ENCODE measurements at places on chromosomes 1 and 21.
A peak's percentile ranks its signal among the peaks of the same experiment; 100 is the strongest.

DNA sequence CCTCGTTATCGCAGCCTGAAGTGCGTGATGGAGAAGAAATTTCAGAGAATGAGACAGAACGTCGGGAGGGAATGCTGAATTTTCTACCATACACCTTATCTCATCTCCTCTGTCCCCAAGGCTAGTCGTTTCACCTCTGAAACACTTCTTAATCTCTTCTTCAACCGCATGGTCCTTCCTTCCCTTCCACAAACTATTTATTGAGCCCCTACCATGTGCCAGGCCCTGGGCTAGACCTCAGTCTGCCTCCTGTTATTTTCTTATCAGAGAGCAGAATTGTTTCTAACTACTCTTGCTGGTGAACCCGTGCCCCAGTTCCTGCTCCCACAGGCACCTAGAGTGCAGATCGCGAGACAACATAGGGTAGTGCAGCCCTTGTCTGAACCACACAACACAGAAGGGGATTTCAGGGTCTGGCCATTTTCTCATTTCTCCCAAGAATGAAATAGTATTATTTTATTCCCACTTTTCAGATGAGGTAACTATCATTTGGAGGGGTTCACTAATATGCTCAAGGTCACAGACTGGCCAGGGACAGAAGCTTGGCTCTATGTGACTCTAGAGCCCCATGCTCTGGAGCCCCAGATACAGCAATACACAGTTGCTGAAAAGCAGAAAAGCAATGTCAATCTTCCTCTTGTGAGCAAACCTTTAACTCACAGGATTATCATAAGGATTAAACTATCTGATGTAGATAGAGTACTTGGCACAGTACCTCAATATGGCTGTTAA, 598 bp upstream of the ADIPOR1 start:
- no peaks in the 10 kb centered on the region for H3K36me3 ChIP-seq
- no peaks in the 10 kb centered on the region for H3K27me3 ChIP-seq
- peak overlapping the region; percentile 52 for H3K27ac ChIP-seq
- DNase-seq = no peak

- no peak overlapping the region for H3K4me3 ChIP-seq
- H3K4me1 ChIP-seq = no peaks in the 10 kb centered on the region
- H3K27me3 ChIP-seq = no peaks in the 10 kb centered on the region
- no peak overlapping the region for H3K27ac ChIP-seq
Observed at GRCh38 chr1:92274939-92275338, 23.8 kb downstream of the GLMN start.

DNA sequence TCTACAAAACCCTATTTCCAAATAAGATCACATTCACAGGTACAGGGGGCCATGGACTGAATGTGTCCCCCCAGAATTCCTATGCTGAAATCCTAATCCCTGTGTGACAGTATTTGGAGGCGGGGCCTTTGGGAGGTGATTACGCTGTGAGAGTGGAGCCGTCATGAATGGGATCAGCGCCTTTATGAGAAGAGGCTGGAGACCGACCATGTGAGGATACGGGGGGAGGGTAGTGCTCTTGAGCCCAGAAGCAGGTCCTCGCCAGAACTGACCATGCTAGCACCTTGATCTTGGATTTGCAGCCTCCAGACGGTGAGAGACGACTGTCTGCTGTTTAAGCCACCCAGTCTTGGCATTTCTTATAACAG, 23.8 kb upstream of the KIF26B start:
- H3K27me3 ChIP-seq = no peaks in the 10 kb centered on the region
- no peak overlapping the region for H3K4me3 ChIP-seq
- no peaks in the 10 kb centered on the region for H3K36me3 ChIP-seq
- no peak overlapping the region for H3K27ac ChIP-seq

DNA sequence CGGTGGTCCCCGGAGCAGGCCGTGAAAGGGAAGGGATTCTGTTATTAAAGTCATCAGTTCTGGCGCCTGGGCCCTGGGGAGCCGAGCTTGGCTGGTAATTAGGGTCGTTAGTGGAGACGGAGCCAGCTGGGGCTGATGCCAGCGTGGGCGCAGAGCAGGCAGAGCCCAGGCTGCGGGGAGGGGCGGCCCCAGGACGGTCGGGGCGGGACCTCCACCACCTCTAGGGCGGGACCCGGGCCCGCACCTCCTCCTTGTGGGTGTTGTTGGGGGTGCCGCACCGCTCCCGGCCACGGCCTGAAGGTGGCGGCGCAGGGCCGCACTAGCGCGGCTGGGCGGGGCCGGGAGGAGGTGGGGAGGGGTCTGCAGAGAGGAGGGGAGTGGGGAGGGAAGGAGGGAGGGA, 470.6 kb downstream of the PTPRU start:
- no peaks in the 10 kb centered on the region for H3K4me1 ChIP-seq
- H3K27ac ChIP-seq = no peak overlapping the region
- H3K27me3 ChIP-seq = no peaks in the 10 kb centered on the region
- DNase-seq = no peak
- no peak overlapping the region for H3K4me3 ChIP-seq

DNA sequence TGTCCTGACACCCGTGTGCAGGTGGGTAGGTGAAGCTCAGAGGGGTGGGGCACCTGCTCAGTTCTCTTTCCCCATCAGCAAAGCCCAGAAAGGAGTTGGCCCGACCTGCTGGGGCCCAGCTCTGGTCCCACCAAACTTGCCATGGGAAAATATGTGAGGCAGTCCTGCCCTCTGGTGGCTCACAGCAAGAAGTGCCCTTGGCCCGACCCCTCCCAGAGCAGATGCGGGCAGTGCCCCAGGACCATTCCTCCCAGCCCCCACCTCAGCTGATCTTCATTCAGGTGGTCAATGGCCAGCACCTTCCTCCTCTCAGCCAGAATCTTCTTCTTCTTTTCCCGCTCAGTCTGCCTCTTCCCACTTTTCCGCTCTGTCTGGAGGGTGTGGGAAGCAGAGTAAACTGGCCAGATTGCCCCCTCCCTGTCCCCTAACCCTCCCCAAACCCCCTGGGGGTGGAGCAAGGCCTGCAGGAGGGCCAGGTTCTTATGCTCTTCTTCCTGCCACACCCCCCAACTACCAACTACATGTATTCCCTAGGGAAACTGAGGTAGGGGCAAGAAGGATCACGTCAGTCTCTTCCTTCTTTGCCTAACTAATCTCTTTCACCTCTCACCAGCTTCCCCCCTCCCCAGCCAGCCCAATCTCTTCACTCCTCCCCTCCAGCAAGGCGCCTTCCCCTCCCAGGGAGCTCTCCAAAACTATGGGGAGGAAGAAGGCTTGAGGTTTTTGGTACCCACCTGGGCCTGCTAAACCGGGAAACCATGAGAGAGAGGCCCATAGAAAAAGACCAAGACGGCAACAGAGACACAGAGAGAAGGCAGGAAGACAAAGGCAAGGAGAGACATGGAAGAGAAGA, 15.6 kb downstream of the TNNT2 start:
- peak; percentile 28 for DNase-seq
- H3K36me3 ChIP-seq = no peaks in the 10 kb centered on the region
- no peaks in the 10 kb centered on the region for H3K4me1 ChIP-seq
- peaks cover 34% of the 10 kb centered on the region for H3K27me3 ChIP-seq

GRCh38 chr21:38503583-38503982, 5.3 kb upstream of the ERG start:
- H3K36me3 ChIP-seq = no peaks in the 10 kb centered on the region
- H3K4me1 ChIP-seq = peaks cover 17% of the 10 kb centered on the region
- no peak overlapping the region for H3K4me3 ChIP-seq
- DNase-seq = no peak

GRCh38 chr1:109478806-109479205, 4.9 kb upstream of the ATXN7L2 start:
- no peak for DNase-seq
- H3K27me3 ChIP-seq = peaks cover 33% of the 10 kb centered on the region
- H3K4me3 ChIP-seq = no peak overlapping the region
- peaks cover 6% of the 10 kb centered on the region for H3K4me1 ChIP-seq

DNA sequence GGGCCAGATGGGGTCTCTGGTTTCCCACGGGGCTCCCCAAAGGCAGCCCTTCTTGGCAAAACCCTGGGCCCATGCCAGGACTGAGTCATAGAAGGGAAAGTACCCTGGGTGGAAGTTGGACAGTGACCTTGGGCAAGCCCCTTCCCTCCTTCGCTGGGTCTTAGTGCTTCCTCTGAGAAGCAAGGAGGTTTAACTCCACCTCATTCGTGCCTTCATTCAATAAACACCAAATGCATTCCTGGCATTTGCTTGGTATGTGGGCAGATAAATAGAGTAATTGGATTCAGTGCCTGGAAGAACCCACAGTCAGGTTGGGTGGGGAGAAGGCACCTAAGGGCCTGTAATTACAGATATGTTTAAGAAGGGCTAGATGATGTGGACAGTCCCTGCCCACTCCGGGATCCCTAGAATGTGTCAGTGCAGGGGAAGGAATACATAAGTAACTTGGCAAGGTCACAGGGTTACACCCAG, 36.3 kb upstream of the CITED4 start:
- H3K4me1 ChIP-seq = peaks cover 33% of the 10 kb centered on the region
- no peaks in the 10 kb centered on the region for H3K36me3 ChIP-seq
- H3K27me3 ChIP-seq = 0 out of 3 replicates have a peak, but pooled peaks cover 2% of the 10 kb centered on the region
- no peak for DNase-seq
- H3K27ac ChIP-seq = no peak overlapping the region

DNA sequence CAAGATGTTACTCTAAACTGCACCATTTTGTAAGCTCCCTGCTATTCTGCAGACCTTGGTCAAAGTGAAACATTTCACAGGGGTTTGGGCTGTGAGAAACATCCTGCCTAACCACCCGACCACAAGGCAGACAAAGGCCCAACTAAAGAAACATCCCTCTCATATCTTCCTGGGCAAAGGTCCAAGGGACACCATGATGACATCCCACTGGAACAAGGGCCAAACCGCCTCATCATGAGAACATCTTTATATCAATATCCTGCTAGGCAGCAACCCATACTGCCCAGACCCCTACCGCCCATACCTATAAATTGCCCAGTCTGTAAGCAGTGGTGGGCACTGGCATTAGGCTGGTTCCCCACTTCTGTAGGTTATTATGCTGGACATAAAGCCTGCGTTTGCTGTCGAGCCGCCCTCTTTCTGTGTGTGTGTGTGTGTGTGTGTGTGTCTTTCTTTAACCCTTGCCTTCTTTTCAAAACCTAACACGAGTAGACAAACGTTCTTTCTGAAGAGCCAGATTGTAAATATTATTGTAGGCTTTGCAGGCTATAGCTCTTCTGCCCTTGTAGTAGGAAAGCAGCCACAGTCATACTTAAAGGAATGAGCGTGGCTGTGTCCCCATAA, 1.0 kb upstream of the PPIE start:
- no peaks in the 10 kb centered on the region for H3K36me3 ChIP-seq
- no peak overlapping the region for H3K27ac ChIP-seq
- peak; percentile 70 for DNase-seq
- H3K27me3 ChIP-seq = no peaks in the 10 kb centered on the region
- peaks cover 31% of the 10 kb centered on the region for H3K4me1 ChIP-seq

- no peak overlapping the region for H3K27ac ChIP-seq
- no peaks in the 10 kb centered on the region for H3K4me1 ChIP-seq
- no peak for DNase-seq
- H3K4me3 ChIP-seq = no peak overlapping the region
Observed at GRCh38 chr1:22694172-22694571, 16.5 kb upstream of the EPHB2 start.

- no peaks in the 10 kb centered on the region for H3K4me1 ChIP-seq
- no peak overlapping the region for H3K4me3 ChIP-seq
- no peak for DNase-seq
- H3K27me3 ChIP-seq = no peaks in the 10 kb centered on the region
Observed at GRCh38 chr1:204571128-204571527, 54.9 kb downstream of the MDM4 start.

DNA sequence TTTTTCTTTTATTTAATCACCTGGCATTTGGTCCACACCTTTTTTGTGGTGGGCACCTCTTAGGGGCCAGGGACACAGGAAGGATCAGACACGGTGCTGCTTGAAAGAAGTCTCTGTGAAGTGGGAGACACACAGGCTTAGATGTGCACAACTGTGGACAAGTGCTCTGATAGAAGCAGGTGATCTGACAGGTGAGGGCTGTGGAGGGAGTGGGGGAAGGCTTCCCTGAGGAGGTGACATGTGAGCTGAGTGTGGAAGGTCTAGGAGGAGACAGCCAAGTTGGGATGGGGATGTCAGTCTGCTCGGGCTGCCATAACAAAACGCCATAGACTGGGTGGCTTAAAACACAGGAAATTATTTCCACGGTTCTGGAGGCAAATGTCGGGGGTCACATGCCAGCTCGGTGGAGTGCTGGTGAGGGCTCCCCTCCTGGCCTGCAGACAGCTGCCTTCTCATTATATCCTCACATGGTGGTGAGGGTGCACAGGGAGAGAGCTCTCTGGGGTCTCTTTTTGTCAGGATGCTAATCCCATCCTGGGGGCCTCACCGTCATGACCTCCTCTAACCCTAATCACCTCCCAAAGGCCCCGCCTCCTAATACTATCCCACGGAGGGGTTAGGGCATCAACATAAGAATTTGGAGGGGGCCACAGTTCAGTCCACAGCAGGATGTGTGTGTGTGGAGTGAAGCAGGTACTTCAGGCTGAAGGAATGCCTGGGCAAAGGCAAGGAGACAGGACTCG, 5.2 kb upstream of the KIAA1614 start:
- H3K4me3 ChIP-seq = no peak overlapping the region
- DNase-seq = no peak
- no peaks in the 10 kb centered on the region for H3K36me3 ChIP-seq
- H3K27me3 ChIP-seq = no peaks in the 10 kb centered on the region
- peaks cover 12% of the 10 kb centered on the region for H3K4me1 ChIP-seq
- H3K27ac ChIP-seq = no peak overlapping the region

GRCh38 chr1:224544346-224545110, 71.6 kb upstream of the CNIH3 start:
- no peak for DNase-seq
- no peak overlapping the region for H3K27ac ChIP-seq
- H3K4me3 ChIP-seq = no peak overlapping the region

- H3K27me3 ChIP-seq = peaks cover 8% of the 10 kb centered on the region
- no peak for DNase-seq
Observed at GRCh38 chr1:62993844-62994243, 209.9 kb downstream of the ATG4C start.

GRCh38 chr1:116580446-116581322, 9.9 kb upstream of the CD58 start:
- no peaks in the 10 kb centered on the region for H3K36me3 ChIP-seq
- H3K4me3 ChIP-seq = no peak overlapping the region
- H3K27ac ChIP-seq = no peak overlapping the region
- no peak for DNase-seq
- H3K27me3 ChIP-seq = no peaks in the 10 kb centered on the region
- H3K4me1 ChIP-seq = no peaks in the 10 kb centered on the region

All from HepG2 (cell line).